ENCODE measurements at places on chromosomes 3 and 15. TPM values are rescaled to one million over a fixed set of nuclear protein-coding genes. Genes with fewer than 3 reads are reported as not detected.

DNA sequence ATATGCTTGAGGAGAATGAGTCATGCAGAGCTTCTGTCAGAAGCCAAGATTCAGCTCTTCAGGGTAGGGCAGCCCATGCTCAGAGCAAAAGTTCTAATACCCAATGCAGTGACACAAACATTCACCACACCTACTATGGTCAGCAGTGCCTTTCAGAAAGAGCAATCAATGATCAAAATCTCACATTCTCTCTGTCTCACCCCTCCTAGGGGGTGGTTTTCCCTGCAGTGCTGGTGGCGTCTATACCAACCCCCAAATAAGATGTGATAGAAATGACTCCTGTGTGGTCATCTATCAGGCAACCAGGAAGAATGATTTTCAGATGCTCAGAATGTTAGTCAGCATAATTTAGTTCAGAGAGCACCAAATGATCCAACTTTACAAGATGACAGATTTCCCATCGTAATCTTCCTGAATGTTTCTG lies 385.3 kb downstream of the NTRK3 start:
- no peak for DNase-seq

DNA sequence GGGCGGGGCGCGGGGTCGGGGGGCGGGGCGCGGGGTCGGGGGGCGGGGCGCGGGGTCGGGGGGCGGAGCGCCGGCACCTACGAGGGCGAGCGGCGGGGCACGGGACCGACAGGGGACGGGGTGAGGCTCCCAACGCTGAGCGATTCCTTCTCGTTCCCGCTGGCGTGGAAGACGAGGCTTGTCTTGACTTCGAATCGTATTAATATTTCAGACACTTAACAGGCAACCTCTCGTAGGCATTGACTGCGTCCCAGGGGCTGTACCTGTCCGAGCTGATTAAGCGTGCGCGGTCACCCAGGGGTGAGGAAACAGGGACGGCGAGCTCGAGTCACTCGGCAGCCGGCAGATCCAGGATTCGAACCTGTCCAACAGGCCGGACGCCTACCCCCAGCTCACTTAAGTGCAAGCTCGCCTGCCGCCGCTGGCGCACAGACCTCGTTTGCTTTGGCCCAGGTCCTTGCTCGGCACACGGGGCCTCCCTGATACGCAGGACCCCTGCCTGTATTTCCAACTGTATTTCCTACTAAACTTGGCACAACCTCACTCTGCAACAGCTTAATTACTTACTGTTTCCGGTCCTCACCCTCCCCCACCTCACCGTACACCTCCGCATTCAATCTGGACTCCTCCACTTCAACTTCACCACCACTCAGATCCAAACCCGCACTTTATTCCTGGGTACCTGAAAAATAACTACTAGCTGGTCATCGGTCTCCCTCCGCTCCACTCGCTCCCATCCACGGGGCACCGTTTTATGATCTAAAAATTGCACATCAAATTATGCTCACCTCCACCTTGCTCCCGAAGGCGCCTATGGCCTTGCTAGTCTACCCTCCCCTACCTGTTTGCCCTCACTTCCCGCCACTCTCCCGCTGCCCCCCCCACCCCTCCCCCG lies 722 bp upstream of the ZXDC start:
- peak; percentile 76 for DNase-seq

GRCh38 chr3:149678351-149678950 lies 20.6 kb upstream of the WWTR1 start:
- no peak for DNase-seq

DNA sequence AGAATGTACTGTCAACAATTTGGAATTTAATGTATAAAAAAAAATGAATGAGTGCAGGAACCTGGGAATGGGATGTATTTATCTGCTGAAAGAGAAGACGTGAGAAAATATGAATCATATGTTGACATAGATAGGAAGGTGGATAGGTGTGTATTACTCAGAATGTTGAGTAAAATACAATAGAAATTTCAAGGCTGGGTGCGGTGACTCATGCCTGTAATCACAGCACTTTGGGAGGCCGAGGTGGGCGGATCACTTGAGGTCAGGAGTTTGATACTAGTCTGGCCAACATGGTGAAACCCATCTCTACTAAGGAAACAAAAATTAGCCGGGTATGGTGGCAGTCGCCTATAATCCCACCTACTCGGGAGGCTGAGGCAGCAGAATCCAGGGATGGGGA lies 202.8 kb downstream of the CADM2 start:
- no peak for DNase-seq

The PSTPIP1 gene
- total RNA-seq, result 4.7 TPM

Data from uterus (tissue), 4 donors.